Common myeloid progenitor, CD34-positive (primary cell): ENCODE measurements at places on chromosomes 7 and 10.
A peak's percentile ranks its signal among the peaks of the same experiment; 100 is the strongest.

- no peak for DNase-seq
Observed at GRCh38 chr7:151497306-151497871, 22.3 kb downstream of the RHEB start.

DNA sequence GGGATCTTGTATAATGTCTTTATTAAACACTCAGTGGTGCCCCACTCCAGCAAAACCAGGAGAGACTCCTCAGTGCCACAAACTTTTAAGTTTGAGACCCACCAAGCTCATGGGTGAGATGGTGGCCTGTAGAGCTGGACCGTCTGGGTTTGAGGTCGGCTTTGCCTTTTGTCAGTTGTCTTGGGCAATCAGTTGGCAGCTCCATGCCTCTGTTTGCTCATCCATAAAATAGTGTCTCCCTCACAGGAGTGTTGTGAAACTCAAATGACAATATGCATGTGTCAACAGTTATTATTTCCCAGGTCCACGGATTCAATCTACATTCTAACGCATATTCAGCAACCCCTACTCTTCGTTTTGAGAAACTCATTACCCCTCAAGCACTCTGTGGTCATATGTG lies 367.8 kb upstream of the C7orf33 start:
- no peak for DNase-seq

GRCh38 chr7:75951506-75951905 lies 36.6 kb downstream of the POR start:
- peak; percentile 12 for DNase-seq

DNA sequence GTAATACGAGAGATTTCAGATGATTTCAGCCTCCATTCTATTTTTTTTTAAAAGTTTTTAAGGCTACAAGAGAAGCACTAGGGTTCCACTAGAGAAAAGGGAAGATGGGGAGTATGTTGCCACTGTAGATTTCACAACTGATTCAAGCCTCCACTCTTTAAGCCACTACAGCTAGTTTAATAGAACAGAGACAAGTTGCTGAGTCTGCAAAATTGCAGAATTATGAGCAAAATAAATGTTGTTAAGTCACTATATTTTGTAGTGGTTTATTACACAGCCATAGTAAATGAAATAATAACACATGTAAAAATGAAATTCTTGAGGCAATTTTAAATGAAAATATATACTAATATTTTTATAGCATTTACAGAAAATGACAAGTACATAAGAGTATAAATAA lies 96.0 kb upstream of the POT1 start:
- DNase-seq: no peak

- DNase-seq: peak; percentile 27
Observed at GRCh38 chr7:128271942-128272481, 30.9 kb downstream of the LEP start.

- no peak for DNase-seq
Observed at GRCh38 chr7:130400120-130400572, 19.9 kb downstream of the CPA1 start.

- no peak for DNase-seq
Observed at GRCh38 chr7:157889480-157889879, 552.7 kb downstream of the DNAJB6 start.

- DNase-seq: no peak
Observed at GRCh38 chr7:80346704-80347103, 165.2 kb downstream of the GNAT3 start.

GRCh38 chr10:106508950-106509349 lies 655.6 kb downstream of the SORCS1 start:
- no peak for DNase-seq

GRCh38 chr10:3213208-3213607 lies 40.6 kb upstream of the PITRM1 start:
- DNase-seq: no peak

- no peak for DNase-seq
Observed at GRCh38 chr10:62011558-62011957, 110.1 kb downstream of the ARID5B start.

DNA sequence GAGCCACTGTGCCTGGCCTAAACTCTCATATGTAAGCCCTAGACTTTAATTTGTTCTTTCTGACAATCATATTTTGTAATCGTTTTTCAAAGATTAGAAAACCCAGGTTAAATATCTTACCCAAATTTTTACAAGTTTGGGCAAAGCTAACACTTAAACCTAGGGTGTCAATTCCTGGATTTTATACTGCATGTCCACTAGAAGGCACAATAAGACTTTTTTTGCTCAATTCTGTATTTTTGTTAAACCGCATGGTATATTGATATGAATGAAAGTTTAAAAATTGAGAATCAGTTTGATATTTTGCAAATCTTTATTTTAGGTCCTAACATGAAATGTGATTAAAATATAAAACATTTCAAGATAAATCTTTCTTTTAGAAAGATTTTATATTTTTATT lies 29.3 kb downstream of the DYNC2I1 start:
- DNase-seq: peak; percentile 54

GRCh38 chr10:114000457-114001010 lies 43.1 kb upstream of the ADRB1 start:
- no peak for DNase-seq

- no peak for DNase-seq
Observed at GRCh38 chr7:1945558-1945957, 275.5 kb downstream of the ELFN1 start.

DNA sequence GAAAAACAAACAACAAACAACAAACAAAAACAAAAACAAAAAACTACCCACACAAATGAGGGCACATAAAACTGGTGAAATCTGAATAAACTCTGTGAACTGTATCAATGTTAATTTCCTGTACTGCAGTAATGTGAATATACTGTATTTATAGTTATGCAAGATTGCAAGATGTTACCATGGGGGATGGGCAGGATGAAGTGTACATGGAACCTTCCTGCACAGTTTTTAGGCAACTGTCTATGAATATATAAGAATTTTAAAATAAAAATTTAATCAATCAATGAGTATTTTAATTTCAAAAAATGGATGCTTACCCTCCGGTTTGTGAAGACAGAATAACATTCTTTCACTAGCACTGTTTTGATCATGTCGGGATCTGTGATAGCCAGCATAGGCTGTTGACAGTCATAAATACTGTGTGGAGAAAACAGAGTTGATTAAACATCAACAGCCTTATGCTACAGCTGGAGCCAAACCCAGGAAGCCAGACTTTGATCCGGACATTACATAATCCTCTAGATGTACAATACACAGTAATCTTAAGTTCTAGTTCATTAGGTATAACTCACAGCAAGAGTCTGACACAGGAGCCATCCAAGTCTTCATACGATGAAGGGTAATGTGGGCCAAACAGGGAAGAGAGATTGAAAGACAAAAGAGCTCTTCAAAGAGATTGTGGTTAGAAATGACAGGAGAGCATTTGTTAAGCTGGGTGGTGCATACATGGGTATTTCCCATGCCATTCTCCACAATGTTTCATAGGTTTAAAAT lies 14.8 kb downstream of the CYP3A7 start:
- no peak for DNase-seq

- DNase-seq: no peak
Observed at GRCh38 chr10:128979405-128979804, 487.6 kb upstream of the MGMT start.

- no peak for DNase-seq
Observed at GRCh38 chr7:18831419-18831818, 286.0 kb downstream of the TWIST1 start.

- DNase-seq: no peak
Observed at GRCh38 chr10:10293481-10293951, 724.2 kb upstream of the CELF2 start.

DNA sequence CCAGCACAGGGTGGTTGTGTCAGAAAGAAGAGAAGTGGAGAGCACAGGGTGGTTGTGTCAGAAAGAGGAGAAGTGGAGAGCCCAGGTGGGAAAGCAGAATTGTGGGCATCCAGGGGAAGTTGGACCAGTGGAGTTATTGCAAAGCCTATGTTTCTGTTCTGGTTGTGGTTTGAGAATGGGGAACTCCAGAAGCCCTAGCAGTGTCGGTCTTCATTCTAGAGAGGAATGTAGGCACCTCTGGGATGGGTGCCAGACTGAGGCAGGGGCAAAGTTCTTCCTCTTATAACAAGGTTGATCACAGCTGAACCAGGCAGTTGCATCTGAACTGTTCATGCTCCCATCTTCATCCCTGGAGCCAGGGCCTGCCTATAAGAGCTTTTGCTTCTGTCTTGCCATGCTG lies 954 bp downstream of the FSCN3 start:
- DNase-seq: peak; percentile 95

DNA sequence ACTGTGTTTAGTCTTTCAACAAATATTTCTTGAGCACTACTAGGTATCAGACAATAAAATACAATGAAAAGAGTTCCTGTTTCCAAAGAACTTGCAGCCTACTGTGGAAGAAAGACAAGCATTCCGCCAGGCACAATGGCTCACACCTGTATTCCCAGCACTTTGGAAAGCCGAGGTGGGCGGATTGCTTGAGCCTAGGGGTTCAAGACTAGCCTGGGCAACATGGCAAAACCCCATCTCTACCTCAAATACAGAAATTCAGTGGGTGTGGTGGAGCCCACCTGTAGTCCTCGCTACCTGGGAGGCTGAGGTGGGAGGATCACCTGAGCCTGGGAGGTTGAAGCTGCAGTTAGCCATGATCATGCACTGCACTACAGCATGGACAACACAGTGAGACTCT lies 6.1 kb downstream of the SVOPL start:
- DNase-seq: no peak

- no peak for DNase-seq
Observed at GRCh38 chr7:76386691-76387260, 22.7 kb downstream of the SSC4D start.

- DNase-seq: no peak
Observed at GRCh38 chr7:70495033-70495376, 636.9 kb upstream of the GALNT17 start.

GRCh38 chr10:62811159-62811875 lies 4.8 kb downstream of the EGR2 start:
- no peak for DNase-seq

GRCh38 chr10:12351447-12351846 lies 2.1 kb downstream of the CAMK1D start:
- DNase-seq: peak; percentile 37

DNA sequence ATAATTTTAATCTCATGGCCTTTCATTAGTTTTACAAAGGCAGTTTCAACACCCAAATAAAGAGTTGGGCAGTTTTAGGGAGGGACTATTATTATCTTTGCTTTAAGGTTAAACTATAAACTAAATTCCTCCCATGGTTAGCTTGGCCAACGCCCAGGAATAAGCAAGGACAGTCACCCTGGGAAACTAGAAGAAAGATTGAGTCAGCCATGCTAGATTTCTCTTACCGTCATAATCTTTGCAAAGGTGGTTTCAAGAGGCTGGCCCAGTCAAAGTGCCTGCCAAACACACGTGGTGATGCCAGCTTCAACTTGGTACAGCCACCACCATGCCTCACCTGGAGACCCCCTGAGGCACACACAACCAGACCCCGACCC lies 317.4 kb upstream of the SP8 start:
- no peak for DNase-seq

- no peak for DNase-seq
Observed at GRCh38 chr7:111992601-111993000, 213.6 kb downstream of the DOCK4 start.

GRCh38 chr10:74787457-74787856 lies 38.9 kb upstream of the KAT6B start:
- DNase-seq: no peak

DNA sequence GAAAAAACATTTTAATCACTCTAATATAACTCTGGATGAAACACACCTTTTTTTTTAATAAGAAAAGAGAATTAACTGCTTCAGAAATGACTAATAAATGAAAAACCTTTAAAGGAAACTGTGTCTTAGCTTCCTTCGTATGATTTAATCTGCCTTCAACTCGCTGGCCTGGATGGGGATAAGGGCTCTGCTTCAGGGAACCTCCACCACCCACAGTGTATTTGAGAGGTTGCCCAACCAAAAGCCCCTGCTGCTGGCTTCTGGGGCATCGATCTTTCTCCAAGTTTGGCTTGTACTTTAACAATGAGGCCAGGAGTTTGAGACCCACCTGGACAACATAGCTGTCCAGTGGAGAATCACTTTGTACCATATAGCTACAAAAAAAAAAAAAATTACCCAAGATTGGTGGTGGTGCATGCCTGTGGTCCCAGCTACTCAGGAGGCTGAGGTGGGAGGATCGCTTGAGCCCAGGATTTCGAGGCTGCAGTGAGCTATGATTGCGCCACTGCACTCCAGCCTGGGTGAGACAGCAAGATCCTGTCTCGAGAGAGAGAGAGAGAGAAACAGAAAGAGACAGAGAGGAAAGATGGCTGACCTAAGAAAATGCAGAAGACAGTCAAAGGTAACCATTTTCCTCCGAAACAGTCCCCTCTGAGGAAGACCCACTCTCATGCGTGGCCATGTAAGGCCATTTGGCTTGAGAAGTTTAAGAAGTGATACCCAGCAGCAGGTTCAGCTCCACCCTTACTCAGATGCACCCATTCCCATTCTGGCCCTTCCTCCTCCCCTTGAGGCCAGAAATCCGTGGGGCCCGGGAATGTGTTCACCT lies 13.6 kb upstream of the LIMK1 start:
- DNase-seq: no peak

- DNase-seq: no peak
Observed at GRCh38 chr7:70183278-70183677, 585.0 kb downstream of the AUTS2 start.

- DNase-seq: no peak
Observed at GRCh38 chr10:104330168-104331110, 7.8 kb downstream of the ITPRIP start.

DNA sequence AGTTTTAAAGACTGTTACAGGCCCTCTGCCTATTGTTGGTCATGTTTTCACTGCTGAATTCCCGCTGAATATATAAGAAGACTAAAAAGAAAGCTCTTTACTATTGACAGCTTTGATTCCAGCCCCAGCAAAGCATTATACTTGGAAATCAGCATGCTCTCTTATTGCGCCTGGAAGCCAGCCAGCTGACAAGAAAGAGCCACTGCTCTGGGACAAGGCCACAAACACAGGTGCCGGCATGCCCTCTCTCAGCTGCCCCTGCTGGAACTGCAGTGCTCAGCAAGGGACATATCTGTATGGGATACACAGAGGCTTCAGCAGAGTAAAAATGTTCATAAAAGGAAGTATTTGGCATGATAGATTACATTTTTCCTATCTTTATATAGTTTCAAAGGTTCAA lies 523.9 kb downstream of the ADRA2A start:
- no peak for DNase-seq

GRCh38 chr10:24465891-24466818 lies 257.2 kb downstream of the KIAA1217 start:
- no peak for DNase-seq

GRCh38 chr7:29622335-29623265 lies 59.0 kb downstream of the PRR15 start:
- no peak for DNase-seq
